ENCODE measurements at places on chromosomes 16 and 17.

DNA sequence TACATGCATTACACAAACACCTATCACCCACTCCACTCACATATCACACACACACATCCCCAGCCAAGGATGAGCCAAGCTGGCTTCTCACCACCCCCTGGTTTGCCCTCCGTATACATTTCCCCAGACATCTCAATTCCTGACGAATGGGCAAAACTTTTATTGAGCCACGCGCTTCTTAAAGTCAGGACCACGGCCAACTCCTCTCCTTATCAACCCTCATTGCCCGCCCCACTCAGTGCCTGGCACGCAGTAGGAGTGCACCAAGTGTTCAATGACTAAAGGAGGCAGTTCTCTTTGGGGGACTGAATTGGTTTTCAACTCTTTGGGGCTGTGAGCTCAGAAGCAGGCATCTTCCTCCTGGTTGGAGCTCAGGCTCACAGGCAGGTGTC, 22.5 kb upstream of the C16orf78 start:
- DNase-seq = no peak

GRCh38 chr17:57939797-57940196, 15.4 kb downstream of the CUEDC1 start:
- no peak for DNase-seq

- peak; percentile 21 for DNase-seq
Measured at GRCh38 chr17:60971515-60972369, 294.1 kb downstream of the BCAS3 start.

DNA sequence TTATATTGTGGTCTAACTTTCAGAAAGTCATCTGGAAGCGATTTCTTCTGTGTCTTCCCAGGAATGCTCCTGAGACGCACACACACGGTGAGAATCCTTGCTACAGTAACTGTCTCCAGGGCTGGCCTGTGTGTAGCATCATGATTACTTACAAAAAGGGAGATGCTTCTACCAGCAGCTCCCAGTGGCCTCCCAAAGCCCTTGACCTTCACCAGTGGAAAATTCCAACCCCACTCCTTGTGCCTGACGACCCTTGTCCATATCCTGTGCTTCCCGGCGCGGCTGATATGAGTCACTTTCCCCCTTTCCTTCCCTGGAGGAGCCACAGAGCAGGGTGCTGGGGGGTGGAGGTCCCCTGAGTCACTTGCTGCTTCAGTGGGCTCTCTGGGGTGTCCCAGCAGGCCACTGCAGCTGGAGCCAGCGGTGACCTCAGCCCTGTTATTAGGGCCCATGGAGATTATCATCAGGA, 22.1 kb upstream of the NAT9 start:
- no peak for DNase-seq

DNA sequence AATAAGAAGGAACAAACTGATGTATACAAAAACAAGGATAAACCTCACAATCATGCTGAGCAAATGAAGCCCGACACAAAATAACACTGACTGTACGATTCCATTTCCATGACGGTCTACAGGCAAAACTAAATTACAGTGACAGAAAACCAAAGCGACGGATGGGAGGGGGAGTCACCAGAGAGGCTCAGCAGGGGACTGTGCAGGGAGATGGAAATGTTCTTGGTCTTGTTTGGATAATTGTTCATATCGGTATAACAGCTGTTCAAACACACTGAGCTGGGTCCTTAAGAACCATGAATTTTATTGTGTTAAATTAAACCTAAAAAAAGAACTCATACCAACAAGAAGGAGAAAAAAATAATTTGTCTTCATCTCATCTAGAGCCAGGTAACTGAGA, 97.8 kb downstream of the NXN start:
- DNase-seq = no peak

- no peak for DNase-seq
Measured at GRCh38 chr16:59510008-59510424, 775.9 kb upstream of the GOT2 start.

DNA sequence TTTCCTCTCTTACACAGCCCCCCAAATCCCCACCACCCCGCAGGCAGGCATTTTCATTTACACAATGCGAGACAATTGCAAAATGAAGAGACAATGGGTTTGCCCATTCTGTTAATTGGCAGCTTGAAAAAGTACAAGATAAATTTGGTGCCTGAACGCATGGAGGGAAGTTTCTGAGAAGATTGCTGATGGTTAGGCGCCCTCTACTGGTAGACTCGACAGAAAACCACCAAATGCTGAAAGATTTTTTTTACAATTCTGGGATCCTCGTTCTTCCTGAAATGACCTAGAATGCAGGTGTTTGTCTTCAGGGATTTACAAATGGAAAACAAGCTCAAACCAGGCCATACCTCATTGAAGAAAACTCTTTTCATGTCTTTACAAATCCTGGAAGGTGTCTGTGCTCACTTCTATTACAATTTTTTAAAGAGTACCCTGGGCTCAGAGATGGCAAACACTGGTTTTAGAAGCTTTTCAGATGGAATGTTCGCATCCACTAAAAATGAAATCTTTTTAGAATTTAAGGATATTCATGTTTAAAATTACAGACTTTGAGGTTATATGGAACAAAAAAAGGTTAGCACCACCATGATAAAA, 338.5 kb downstream of the PMP22 start:
- peak; percentile 32 for DNase-seq

GRCh38 chr17:47803201-47803600, 18.4 kb downstream of the OSBPL7 start:
- no peak for DNase-seq

- DNase-seq = peak; percentile 38
Measured at GRCh38 chr17:4739122-4740024, at the start of the genes CXCL16 and ZMYND15. Gene CXCL16, minus strand, starts transcription at chr17:4739928. Its CDS starts 589 bp downstream, at chr17:4739339. Gene ZMYND15, plus strand, starts transcription at chr17:4739833. Its CDS starts 716 bp downstream, at chr17:4740549.

- DNase-seq = no peak
Measured at GRCh38 chr16:31734265-31734664, 139.3 kb upstream of the ZNF267 start.

DNA sequence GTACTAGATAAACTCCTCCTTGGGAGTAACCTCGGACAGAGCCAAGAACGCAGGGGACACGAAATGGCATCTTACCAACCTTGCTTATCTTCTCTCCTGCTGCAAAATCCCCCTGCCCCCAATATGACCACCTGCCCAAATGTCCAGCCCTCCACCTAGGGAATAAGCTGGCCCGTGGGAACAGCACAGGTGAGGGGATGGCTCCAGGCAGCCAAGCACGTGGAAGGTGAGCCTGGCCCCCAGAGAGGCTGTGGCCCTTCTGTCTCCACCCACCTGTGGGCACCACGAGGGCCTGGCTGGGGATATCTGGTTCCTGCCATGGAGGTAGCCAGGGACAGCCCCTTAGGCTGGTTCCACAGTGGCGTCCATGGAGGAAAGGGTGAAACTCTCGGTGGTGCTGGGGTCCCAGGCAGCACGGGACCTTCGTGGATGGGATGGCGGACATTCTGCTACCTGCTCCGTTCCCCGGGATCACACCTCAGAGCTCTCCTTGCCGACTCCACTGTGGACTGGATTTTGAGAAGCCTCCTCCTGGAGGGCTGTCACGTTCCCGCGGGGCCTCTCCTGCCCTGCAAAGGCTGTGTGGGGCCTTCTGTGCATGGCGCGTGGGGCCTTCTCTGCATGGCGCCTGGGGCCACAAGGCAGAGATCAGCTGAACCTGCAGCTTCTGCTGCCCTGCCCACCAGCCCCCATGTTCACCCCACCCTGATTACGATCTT, 388.5 kb upstream of the TNRC6C start:
- DNase-seq = no peak

DNA sequence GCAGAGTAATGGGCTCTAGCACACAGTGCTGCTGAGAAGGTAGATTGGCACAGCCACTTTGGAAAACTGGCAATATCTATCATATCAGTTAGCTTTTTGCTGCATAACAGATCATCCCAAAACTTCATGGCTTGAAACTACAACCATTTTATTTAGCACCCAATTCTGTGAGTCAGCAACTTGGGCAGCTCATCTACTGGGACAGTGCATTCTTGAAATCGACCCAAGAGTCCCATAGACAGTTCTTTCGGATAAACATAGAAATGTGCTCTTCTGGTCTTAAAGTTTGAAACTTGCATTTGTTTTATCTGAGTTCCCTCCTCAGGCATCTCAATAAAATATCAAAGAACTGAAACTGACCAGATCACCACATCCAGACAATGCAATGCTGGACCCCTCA, 76.7 kb downstream of the CEP112 start:
- no peak for DNase-seq

DNA sequence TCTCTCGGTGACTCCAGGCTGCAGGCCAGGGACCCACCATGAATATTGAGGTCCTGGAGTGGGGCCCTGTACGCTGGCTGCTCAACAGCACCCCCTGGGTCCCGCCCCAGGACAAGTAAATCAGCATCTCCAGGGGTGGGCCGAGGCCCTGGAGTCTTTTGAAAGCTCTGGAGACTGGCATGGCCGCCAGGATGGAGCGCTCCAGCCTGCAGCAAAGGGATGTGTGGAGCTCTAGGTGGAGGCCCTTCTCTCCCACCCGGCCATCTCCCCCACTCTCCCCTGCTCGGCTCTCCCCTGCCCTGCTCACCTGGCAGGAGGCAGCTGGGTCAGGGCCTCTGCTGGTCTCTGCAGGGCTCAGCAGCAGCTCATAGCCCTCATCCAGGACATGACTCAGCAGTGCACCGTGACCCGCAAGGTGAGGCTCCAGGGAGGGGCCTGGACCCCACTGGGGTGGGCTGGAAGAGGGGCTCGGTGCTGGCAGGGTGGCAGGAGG, 16.6 kb downstream of the SGSH start:
- no peak for DNase-seq

DNA sequence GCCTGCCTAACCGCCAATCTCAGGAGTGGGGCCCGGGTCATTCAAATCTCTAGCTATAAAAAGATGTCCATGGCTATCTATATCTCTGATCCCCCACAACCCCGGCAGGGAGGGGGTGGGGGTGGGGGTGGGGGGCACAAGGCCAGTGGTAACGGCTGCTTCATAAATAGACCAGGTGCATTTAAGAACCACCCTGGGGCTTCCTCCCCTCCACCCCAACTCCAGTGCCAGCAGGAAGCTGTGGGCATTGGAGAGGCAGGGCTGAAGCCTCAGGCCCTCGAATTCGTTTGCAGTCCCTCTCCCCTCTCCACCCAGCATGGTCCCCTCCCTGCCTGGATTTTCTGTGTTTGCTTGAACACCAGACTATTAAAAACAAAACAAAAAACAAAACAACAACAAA, 56.0 kb downstream of the RAP1GAP2 start:
- no peak for DNase-seq

GRCh38 chr16:89197033-89197632, 3.2 kb downstream of the SLC22A31 start:
- no peak for DNase-seq

- no peak for DNase-seq
Measured at GRCh38 chr16:69741519-69741918, 13.2 kb downstream of the NOB1 start.

GRCh38 chr16:56783344-56783743, 53.4 kb downstream of the NUP93 start:
- no peak for DNase-seq

GRCh38 chr17:12859520-12859919, 70.2 kb downstream of the ARHGAP44 start:
- DNase-seq = no peak

- DNase-seq = no peak
Measured at GRCh38 chr17:66786107-66786506, 48.8 kb upstream of the CACNG5 start.

DNA sequence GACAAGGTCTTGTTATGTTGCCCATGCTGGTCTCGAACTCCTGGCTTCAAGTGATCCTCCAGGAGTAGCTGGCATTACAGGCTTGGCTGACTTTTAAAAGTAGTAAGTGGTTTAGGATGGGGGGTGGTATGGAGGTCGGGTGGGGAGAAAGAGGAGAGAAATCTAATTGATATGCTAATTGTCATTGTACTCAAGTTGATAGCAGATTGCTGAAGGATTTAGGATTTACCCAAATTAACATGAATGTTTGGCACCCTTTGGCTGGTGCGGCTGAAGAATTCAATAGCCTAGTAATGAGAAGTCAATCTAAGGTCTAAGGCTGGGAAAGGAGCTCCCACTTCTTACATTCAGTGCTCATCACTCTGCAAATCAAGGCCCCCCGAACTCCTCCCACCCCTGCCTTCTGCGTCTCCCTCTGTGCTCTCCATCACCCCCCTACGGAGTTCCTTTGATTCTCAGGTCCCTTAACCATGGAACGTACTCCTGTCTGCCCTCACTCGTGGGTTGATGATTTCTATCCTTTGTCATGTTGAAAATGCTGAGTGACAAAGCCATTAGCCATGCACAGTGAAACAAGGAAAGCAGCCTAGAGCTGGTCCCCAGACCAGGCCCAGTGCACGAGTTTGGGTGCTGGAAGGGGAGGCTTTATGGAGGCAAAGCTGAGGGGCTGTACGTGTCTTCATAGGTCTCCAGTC, 17.3 kb downstream of the CDH13 start:
- DNase-seq = no peak

- DNase-seq = no peak
Measured at GRCh38 chr16:69831212-69832123, 69.3 kb downstream of the WWP2 start.

DNA sequence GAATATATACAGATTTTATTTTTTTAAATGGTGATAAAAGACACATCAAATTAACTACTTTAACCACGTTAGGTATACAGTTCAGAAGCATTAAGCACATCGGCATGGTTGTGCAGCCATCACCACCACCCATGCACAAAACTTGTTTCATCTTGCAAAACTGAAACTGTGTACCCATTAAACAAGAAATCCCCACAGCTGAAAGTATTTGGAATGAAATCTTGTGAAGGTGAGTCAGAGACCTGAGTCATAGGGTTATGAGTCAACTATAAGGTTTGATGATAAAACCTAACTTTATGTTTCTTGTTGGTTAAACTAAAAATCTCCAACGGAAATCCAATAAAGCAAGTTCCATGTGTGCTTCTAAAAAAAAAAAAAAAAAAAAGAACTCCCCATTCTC, 561.6 kb upstream of the PSMD7 start:
- no peak for DNase-seq

DNA sequence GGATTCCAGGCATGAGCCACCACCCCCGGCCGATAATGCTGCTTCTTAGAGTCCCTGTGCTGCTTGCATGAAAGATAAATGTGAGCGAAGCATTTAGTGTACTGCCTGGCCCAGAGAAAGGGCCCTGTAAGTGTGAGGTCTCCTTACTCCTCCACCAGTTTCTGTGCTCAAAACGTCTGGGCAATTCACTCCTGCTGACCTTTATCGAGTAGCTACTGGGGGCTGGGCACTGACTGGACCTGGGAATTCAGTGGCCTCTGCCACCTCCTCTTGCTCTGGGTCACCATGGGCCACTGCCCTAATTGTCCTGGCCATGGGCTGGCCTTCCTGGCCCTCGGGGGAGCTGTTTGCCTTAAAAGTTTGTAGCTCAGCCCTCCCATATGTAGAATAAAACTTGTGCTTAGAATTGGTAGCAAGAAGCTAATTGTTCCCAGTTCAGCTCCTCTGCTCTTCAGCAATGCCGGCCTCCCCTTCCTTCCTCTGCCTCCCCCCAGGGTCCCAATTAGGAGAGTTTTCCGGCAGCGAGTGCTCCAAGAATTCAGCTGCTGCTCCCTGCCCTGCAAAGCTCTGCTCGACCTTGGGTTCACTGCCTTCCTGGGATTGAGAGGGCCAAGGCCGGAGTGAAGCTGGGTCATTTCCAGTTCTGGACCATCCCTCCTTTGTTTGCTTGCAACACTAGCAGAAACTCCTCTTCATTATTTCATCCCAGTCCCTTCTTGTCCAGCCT, 98.9 kb upstream of the CDC42EP4 start:
- no peak for DNase-seq

GRCh38 chr17:63138713-63139112, 172.7 kb downstream of the TANC2 start:
- DNase-seq = no peak

Data from activated T-cell treated with anti-CD3 and anti-CD28 coated beads for 24 hours (primary cell).